ENCODE measurements at places on chromosomes 1 and 21. TPM values are rescaled to one million over a fixed set of nuclear protein-coding genes. Genes with fewer than 3 reads are reported as not detected.

ANGPTL3 gene
- total RNA-seq, result not detected

LRRC8B gene
- 15.0 TPM for total RNA-seq

CFHR3 gene
- 0.28 TPM for total RNA-seq

GALE gene
- total RNA-seq, result 40.5 TPM

FAM163A gene
- total RNA-seq, result not detected

SHE gene
- not detected for total RNA-seq

FMO2 gene
- not detected for total RNA-seq

KANK4 gene
- total RNA-seq, result 2.0 TPM

DNA sequence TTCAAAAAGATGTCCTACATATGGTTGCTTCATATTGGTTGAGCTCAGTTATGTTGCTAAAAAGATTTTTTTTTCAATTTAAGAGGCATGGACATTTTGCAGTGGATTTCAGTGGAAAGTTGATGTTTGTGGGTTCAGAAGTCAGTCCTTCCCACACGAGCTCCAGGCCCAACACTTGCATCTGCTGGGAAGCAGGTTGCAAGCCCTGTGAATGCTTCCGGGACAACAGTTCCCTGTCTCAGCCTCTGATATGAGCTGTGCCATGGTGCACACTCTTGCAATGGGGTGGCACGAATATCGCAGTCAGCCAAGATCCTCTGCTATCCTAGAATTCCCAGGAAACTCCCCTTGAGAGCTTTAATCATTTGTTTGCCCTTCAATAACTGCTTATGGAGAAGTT, 30.3 kb upstream of the ABCG1 start:
- no peak for DNase-seq

DNA sequence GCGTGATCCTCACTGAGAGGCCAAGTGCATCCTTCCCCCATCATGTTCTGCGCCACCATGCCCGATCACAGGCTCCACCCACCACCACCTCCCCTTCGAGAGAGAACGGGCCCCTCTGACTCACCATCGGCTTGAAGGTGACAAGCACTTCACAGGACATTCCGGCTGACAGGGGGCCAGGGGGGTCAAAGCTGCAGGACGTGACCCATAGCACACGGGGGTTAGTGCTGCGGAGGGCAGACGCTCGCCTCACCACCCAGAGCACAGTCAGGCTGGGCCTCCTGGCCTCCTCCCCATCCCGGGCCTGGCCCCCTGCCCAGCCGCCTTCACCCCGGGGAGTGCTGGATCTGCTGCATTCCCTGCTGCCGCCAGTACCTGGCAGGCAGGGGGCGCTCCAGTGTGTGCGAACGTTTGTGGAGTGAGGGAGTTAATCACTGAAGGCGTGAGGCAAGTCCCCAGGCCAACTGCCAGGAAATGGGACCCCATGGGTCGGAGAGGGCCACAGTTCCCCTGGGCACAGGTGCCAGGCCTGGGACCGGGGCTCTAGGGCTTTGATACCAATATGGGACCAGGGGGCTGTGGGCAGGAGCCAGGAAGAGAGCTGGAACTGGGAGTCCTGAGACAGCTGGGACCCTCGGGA, 40.9 kb upstream of the TMEM52 start:
- peak; percentile 61 for DNase-seq

- DNase-seq, result no peak
Observed at GRCh38 chr1:101875891-101876290, 120.8 kb downstream of the OLFM3 start.

- DNase-seq, result peak; percentile 48
Observed at GRCh38 chr1:167175901-167176300, 44.8 kb upstream of the POU2F1 start.

- DNase-seq, result no peak
Observed at GRCh38 chr1:94739521-94740061, 80.6 kb upstream of the SLC44A3 start.

DNA sequence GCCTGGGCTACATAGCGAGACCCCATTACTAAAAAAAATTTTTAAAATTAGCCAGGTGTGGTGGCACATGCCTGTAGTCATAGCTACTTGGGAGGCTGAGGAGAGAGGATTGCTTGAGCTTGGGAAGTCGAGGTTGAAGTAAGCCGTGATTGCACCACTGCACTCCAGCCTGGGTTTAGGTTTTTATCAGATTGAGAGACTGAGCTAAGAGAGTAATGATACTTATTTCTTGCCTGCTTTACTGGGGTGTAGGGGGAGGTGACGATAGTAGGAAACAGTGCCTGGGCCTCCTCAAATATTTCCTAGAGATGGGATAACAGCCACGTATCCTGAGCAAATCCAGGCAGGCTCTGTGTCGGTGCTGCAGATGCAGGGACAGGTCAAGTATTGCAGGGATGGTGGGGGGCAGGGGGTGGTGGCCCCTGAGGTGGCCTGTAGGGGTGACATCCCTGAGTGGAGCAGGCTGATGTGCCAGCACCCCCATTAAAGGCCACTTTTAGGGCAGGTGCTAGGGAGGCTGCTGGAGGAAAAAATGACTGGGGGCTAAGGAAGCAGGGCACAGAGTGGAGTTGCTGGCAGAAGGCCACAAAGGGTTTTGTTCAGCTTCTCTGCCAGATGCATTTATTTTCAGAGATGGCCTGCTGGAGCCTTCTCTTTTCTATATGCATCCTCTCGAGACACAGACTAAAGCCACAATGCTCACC, 130.5 kb downstream of the RHOU start:
- no peak for DNase-seq

GRCh38 chr1:33326785-33327184, 5.9 kb upstream of the A3GALT2 start:
- DNase-seq, result no peak

GRCh38 chr1:23211955-23212354, 5.3 kb downstream of the HTR1D start:
- DNase-seq, result no peak

- DNase-seq, result peak; percentile 56
Observed at GRCh38 chr1:202576816-202577215, 133.4 kb downstream of the SYT2 start.

- DNase-seq, result no peak
Observed at GRCh38 chr1:87953121-87953520, 624.4 kb downstream of the LMO4 start.

DNA sequence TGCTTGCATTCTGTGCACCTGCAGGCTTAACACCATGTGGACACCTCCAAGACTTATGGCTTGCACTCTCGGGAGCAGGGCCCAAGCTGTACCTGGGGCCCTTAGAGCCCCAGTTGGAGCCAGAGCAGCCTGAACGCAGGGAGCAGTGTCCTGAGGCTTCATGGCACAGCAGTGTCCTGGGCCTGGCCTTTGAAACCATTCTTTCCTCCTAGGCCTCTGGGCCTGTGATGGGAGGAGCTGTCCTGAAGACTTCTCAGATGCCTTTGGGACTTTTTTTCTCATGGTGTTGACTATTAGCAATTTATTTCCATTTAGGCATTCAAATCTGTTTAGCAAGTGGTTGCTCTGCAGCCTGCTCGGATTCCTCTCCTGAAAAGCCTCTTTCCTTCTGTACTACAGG, 11.0 kb downstream of the RPTN start:
- no peak for DNase-seq
